ENCODE measurements at places on chromosomes 3 and 15.

DNA sequence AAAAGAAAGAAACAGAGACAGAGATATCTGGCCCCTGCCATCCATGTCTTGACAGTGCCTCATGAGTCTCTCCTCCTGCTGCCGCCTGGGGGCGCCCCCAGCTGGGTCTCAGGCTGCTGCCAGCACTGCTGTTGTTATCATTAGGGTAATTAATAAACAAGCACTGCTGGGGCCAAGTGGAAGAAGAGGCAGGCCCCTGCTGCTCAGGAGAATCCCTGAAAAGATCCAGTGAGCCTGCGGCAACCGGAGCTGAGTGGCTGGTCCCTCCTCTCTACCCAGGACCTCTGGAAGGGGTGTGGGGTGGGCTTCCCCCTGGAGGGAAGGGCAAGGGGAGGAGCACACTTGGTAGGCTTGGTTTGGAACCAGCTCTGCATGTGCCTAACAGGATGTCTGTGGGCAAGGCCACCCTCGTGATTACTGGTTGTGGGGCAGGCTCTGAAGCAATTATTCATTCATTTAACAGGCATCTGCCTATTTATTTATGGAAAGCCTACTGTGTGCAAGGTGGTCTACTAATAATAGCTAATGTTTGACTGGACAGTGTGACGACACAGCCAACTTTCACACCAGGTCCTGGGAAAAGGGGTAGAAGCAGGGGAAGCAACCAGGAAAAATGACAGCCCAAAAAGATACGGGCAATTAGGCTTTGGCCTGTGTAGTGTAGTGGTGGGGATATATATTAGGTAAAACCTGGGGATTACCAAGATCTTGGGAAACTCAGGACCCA is 1.2 kb upstream of the TYRO3 start:
- peak; percentile 79 for DNase-seq

DNA sequence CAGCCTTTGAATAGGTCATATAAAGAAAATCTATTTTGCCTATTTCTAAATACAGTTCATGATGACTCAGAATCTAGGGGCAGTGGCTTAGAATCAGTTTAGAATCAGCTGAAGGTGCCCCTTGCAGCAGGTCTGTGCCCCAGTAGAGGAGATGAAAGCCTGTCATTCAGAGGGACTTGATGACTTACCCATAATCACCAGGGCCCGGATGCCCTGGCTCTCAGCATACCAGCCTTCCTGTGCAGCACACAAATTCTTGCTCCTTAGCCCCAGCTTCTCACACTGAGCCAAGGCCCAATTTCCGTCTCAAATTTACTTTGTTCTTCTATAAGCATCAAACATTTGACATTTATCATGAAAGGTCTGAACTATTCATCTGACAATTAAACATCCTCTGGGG is 83.2 kb upstream of the EOMES start:
- no peak for DNase-seq

DNA sequence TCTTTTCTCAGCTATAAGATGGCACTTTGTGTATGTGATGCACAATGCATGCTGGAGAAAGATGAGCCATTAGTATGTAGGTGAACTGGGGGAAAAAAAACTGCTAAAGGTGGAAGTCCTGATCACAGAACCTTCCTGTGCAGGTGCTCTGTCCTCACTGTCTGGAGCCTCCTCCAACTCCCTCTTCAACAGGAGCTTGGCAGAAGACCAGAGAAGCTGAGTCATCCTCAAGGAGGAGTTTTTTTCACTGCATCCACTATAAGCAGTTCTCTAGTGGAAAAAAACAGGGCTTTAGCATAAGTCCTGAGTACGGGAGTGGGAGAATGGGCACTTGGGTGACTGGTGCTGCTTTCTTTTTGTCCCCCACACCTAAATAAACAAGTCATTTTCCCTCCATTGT is 168.4 kb upstream of the CADPS start:
- no peak for DNase-seq

DNA sequence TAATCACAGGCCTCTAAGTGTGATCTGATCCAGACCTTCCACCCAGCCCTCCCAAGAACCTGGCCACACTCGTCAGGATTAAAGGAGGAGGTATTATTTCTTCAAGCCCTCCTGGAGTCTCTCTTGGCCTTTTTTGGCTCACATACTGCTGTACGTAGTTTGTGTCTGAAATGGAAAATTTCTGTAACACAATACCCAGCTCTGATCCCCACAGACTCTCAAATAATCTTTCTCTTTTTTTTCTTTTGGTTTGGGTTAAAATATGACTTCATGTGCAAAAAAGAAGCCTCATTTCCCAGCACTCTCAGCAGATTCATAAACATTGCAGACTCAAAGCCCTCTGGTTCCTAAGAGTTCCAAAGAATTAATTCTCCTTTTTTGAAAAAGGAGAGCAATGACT is 96.5 kb upstream of the PHLDB2 start:
- DNase-seq = no peak

DNA sequence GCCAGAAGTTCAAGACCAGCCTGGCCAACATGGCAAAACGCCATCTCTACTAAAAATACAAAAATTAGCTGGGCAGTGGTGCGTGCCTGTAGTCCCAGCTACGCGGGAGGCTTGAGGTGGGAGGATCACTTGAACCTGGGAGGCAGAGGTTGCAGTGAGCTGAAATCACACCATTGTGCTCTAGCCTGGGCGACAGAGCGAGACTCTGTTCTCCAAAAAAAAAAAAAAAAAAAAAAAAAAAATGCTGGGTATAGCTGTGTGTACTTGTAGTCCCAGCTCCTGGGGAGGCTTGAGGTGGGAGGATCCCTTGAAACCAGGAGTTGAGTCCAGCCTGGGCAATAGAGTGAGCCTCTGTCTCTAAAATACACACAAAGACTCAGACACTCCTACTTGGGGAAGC is 32.0 kb downstream of the PPP1R2 start:
- DNase-seq = no peak

- DNase-seq = peak; percentile 51
Observed at GRCh38 chr3:46361408-46362283, 7.7 kb downstream of the CCR2 start.

GRCh38 chr3:12507591-12508281 is 23.5 kb downstream of the TSEN2 start:
- no peak for DNase-seq

GRCh38 chr15:64749999-64750657 is 25.3 kb downstream of the RBPMS2 start:
- no peak for DNase-seq

DNA sequence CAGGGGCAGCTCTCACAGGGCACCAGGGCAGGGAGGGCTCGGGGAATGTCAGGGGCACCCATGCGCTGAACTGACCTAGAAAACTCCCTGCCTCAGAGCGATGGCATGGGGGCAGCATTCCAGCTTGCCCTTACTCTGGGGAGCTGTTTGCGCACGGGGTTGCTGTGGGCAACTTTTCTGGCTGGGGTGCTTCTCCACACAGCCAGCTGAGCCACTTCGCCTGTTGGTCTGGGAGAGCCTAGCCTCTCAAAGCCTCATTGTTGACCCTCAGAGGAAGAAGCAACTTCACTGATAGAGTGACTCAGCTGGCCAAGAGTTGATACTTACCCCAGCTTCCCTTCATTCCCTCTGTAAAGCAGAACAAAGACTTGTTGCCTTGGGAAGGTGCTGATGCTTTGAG is 42.6 kb upstream of the MRPS22 start:
- no peak for DNase-seq

GRCh38 chr15:33425142-33425541 is 114.4 kb downstream of the RYR3 start:
- no peak for DNase-seq

DNA sequence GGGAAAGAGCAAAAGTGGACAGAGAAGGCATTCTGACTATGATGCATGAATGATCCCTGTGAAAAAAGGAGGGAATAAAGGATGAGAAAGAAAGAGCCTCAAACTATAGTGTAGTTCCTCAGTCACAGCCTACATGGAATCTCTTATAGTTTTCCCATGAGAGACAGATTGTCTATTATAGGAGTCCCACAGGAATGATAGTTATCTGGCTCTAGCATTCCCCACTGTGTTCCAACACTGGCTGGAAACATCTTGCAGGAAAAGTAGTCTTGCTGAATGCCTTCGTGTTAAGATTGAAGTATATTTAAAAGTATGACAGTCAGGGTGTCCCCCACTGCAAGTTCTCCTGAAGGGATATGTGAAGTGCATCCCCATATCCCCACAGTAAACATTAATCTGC is 641.5 kb upstream of the NECTIN3 start:
- no peak for DNase-seq

DNA sequence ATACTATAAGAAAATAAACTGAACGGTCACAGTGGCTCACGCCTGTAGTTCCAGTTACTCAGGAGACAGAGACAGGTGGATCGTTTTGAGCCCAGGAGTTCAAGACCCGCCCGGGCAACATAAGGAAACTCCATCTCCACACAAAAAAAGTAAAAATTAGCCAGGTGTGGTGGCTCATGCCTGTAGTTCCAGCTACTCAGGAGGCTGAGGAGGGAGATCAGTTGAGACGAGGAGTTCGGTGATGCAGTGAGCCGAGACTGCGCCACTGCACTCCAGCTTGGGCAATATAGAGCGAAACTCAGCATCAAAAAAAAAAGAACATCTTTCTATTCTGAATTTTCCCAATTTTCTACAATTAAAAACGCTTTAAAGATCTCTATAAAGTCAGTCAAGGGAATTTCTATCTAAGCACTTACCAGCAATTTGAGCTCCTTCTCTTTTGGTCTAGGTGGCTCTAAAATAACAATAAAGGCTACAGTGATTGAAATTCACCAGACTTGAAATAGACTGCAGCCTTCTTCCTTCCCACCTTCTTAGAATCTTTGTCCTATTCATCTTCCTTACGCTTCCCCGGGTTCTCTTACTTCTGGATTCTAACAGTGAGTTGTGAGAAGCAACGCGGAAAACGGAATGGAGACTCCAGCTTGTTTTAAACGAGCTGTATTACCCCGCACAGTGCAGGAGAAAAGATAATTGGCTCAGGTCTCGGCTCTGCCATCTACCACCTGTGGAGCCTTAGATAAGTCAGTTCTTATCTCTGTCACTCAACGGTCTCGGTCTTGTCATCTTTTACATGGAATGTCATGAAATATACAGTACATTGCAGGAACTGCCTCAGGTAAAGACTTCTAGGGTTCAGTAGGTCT is 812 bp upstream of the SEC62 start:
- no peak for DNase-seq
